Activated CD8-positive, alpha-beta memory T cell treated with anti-CD3 and anti-CD28 coated beads for 36 hours (primary cell): ENCODE measurements at places on chromosomes 5 and 9. TPM values are rescaled to one million over a fixed set of nuclear protein-coding genes. Genes with fewer than 3 reads are reported as not detected.

MATR3 gene
- 170 TPM for total RNA-seq

MAMDC2 gene
- total RNA-seq: not detected

ACOT12 gene
- not detected for total RNA-seq

NKD2 gene
- total RNA-seq: 0.40 TPM

MELK gene
- total RNA-seq: 57.7 TPM

TPPP gene
- 0.29 TPM for total RNA-seq

ASS1 gene
- 5.5 TPM for total RNA-seq

MAP3K1 gene
- 13.8 TPM for total RNA-seq

NEUROG1 gene
- total RNA-seq: not detected

HTR4 gene
- total RNA-seq: not detected

CCNJL gene
- total RNA-seq: not detected

WNK2 gene
- total RNA-seq: 0.55 TPM

F2RL1 gene
- total RNA-seq: 2.5 TPM

OMD gene
- total RNA-seq: not detected

INPP5E gene
- total RNA-seq: 15.9 TPM

PCDHB4 gene
- not detected for total RNA-seq

SLC25A2 gene
- total RNA-seq: 0.19 TPM

ANKRD31 gene
- 0.65 TPM for total RNA-seq
